ENCODE measurements at places on chromosomes 2 and 18.

DNA sequence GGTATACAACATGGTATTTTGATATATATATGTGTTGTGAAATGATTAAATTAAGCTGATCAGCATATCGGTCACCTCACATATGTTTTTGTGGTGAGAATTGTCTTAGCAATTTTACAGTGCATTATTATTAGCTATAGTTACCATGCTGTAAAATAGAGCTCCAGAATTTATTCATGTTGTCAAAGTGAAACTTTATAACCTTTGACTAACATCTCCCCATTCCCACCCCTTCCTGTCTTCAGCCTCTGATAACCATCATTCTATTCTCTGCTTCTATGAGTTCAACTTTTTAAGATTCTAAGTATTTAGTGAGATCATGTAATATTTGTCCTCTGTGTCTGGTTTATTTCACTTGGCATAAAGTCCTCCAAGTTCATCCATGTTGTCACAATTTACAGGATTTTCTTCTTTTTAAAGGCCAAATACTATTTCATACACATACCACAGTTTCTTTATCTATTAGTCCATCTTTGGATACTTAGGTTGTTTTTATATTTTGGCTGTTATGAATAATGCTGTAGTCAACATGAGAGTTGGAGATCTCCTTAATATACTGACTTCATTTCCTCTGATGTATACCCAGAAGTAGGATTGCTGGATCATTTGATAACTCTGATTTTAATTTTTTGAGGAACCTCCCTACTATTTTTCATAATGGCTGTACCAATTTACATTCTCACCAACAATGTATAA, 30.3 kb downstream of the NCOA1 start:
- DNase-seq = no peak

DNA sequence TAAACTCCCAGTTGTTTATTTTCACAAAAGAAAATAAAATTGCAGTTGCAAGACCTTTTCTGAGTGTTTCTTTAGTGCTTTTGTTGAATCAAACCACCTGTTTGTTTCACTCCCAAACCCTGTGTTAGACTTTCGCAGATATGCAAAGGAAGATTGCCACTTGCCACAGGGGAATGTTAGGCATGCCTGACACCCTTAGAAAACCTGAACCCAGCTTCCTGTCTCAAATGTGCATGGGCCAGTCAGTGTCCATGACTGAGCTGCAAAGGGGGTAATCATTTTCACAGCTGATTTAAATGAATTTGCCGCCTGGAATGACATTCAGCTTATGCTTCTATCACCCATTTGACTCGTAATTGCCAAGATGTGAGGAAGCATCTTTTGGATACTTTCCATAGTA, 17.5 kb downstream of the TGOLN2 start:
- DNase-seq = no peak

DNA sequence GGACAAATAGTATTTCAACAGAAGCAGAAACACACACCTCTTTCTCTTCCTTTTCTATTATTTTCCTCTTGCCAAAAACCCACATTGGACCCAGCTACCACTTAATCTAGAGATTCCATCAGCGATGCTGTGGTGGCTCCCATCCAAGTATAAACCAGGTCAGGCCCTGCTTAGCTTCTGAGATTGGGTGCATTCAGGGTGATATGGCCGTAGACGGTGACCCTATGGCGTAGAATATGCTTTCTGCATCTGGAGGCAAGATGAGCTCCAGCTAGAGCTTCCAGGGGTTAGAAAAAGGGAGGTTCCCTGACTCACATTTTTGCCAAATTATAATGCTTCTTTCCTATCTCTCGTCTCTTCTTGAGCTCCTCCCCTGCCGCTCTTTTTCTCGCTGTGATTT, 66.5 kb downstream of the TNP1 start:
- no peak for DNase-seq

DNA sequence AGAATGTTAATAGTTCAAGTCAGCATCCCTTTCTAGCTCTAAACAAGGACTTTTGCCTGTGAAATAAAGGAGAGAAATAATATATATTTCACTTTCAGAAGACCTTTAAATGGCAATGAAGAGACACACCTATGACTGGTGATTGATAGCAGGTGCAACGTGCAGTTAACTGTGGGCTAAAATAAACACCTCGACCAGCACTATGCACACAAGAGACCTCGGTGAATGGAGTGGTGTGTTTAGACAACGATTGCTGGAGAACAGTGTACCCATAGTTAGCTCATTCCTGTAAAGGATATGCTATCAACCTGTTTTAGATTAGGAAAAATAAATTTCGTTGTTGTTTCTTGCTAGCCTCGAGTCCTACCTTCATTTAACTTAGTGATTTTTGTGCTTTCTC, 143.4 kb downstream of the NR4A2 start:
- no peak for DNase-seq

DNA sequence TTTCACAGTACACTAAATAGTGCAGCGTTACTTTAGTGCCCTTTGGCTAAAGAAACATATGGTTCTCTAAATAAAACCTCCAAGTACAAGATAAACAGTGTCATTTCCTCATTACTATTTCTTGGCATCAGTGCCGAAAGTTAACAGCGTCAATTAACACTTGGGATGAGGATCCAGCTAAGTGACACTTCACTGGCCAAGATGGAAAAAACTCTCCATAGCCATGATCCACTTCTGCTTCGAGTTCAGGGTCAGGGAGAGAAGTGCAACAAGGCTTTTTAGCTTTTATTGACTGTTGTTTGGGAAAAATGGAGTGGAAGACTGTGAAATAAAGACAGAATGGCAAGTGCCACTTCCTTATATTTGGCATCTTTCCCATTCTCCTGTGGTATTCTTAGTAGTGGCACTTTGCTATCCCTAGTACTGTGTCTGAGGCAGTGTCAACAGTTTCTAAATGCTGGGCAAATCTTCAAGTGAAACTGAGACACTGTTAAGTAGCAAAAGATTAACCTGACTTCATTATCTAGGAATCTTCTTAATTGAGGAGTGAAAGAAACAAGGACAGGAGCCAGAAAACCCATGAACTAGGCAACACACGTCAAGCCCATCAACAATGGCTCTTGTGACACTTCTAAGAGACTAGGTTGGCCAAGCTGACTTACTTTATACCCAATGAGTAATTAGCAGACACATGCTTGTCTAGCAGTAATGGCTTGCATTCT, 222.5 kb upstream of the SESTD1 start:
- DNase-seq = no peak

DNA sequence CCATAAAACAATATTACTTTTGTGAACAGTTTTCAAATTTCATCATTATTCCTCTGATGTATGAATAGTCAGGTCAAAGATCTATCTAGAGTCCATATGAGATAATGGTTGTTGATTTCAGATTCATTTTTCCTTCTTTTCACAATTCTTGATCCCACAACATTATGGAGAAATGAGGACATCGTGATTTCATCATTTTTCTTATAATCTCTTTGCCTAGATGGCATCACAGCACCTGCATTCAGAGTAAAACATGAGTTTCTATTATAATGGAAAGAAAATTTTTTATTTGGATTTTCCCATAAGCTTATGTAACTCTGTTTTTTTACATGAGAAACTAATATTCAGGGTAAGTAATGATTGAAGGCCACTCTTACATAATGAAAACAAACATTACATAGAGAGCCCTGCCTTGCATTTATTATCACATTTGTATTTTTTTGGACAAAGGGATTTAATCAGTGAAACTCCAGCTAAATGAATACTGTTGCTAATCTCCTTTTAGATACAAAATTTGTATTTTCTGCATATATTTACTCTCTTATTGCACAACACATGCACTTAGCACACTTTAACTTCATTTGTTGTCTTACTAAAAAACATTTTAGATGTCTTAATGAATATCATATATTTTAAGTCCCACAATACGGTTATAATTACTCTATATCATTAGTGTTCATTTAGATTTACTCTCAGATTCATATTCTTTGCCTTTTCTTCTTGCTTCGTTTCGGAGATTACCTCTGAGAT, 188.4 kb upstream of the KYNU start:
- DNase-seq = no peak

GRCh38 chr2:11371092-11371937, 26.9 kb upstream of the ROCK2 start:
- DNase-seq = no peak

All from fibroblast of skin of scalp (primary cell).